ENCODE measurements at places on chromosomes 2 and 18.

- no peak for DNase-seq
Observed at GRCh38 chr18:61985681-61986080, 92.9 kb upstream of the RNF152 start.

DNA sequence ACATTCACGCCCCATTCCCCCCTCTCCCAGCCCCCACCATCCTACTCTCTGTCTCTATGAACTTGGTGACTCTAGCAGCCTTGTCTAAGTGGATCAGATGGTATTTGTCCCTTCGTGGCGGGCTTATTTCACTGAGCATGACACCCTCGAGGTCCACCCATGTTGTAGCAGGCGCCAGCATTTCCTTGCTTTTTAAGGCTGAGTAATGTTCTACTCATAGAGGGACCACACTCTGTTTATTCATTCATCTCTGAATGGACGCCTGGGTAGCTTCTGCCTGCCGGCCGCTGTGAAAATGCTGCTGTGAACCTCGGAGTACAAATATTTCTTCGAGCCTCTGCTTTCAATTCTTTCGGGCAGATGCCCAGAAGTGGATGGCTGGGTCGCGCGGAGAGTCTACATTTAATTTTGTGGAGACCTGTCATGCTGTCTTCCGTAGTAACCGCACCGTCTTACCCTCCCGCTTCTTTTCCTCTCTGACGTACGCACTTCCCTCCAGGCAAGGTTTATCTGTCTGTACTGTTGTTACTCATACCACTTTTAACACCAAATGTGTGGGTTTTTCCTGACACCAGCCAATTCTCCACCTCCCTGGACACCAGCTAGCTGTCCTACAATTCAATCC, 5.6 kb downstream of the CROCC2 start:
- DNase-seq: no peak

GRCh38 chr2:74499267-74499939, at the start of gene LBX2:
LBX2 (minus strand) TSS chr2:74499603; CDS start chr2:74499537, 66 bp downstream.
- no peak for DNase-seq

DNA sequence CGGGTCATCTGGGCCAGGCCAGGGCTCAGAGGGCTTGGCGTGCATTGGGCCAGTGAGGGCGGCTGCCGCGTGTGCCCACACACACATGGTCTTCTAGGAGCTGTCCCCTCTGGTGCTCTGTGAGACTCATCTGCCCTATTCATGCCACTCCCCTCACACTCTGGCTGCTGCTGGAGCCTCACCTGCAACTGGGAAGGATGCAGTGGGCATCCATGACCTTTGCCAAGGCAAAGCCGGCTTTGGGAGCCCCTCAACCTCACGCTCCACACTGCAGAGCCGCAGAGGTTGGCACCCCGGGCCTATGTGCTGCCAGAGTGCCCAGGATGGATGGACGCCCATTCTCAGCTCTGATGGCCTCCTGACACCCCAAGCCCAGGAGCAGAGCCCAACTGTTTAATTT, 330.2 kb upstream of the SALL3 start:
- DNase-seq: no peak
